ENCODE measurements at places on chromosomes 4 and X.
A peak's percentile ranks its signal among the peaks of the same experiment; 100 is the strongest.

- H3K4me1 ChIP-seq = no peaks in the 10 kb centered on the region
- no peak for DNase-seq
- no peaks in the 10 kb centered on the region for H3K36me3 ChIP-seq
- H3K27me3 ChIP-seq = no peaks in the 10 kb centered on the region
- H3K4me3 ChIP-seq = no peak overlapping the region
- no peak overlapping the region for H3K27ac ChIP-seq
Observed at GRCh38 chr4:126958482-126958881, 674.3 kb upstream of the INTU start.

DNA sequence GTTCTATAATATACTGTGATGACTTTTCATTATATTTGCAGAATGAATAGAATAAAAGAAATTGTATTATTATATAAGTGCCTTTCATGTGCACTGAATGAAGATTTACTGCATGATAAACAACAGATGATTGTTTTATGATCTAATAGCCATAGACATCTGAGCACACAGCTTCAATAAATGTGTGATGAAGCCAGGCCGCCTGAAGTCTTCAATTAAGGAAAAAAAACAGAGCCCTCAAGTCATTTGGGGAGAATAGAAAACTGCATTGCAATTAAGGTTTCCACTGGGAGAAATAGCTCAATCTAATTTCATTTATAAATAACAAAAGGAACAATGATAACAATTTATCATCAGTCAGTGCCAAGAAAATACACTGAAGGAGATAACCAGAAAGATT, 955.2 kb downstream of the FSTL5 start:
- no peaks in the 10 kb centered on the region for H3K27me3 ChIP-seq
- DNase-seq = no peak
- no peaks in the 10 kb centered on the region for H3K36me3 ChIP-seq
- H3K4me3 ChIP-seq = no peak overlapping the region
- H3K4me1 ChIP-seq = no peaks in the 10 kb centered on the region
- H3K27ac ChIP-seq = no peak overlapping the region

GRCh38 chr4:5719350-5720055, 8.5 kb downstream of the EVC start:
- H3K4me3 ChIP-seq = no peak overlapping the region
- H3K36me3 ChIP-seq = no peaks in the 10 kb centered on the region
- no peaks in the 10 kb centered on the region for H3K4me1 ChIP-seq
- H3K27ac ChIP-seq = no peak overlapping the region
- no peaks in the 10 kb centered on the region for H3K27me3 ChIP-seq

DNA sequence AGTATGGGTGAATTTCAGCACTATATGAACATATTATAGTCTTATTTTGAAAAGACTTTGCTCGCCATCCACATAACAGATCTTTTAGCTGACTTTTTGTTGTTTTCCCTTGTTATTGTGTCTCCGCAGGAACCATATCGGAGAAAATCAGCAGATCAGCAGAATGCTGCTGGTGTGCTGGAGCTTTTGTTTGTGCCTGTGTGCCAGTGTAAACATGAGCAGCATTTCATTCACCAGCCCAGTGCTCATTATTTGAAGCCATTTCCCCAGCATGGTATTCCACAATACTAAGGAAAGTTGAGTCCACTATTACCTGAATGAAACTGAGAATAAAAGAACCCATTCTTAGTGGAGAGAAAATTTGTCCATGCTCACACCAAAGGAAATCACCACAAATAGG, 261.8 kb upstream of the ARX start:
- DNase-seq = no peak
- H3K4me1 ChIP-seq = no peaks in the 10 kb centered on the region
- no peaks in the 10 kb centered on the region for H3K36me3 ChIP-seq
- no peak overlapping the region for H3K27ac ChIP-seq
- H3K4me3 ChIP-seq = no peak overlapping the region

DNA sequence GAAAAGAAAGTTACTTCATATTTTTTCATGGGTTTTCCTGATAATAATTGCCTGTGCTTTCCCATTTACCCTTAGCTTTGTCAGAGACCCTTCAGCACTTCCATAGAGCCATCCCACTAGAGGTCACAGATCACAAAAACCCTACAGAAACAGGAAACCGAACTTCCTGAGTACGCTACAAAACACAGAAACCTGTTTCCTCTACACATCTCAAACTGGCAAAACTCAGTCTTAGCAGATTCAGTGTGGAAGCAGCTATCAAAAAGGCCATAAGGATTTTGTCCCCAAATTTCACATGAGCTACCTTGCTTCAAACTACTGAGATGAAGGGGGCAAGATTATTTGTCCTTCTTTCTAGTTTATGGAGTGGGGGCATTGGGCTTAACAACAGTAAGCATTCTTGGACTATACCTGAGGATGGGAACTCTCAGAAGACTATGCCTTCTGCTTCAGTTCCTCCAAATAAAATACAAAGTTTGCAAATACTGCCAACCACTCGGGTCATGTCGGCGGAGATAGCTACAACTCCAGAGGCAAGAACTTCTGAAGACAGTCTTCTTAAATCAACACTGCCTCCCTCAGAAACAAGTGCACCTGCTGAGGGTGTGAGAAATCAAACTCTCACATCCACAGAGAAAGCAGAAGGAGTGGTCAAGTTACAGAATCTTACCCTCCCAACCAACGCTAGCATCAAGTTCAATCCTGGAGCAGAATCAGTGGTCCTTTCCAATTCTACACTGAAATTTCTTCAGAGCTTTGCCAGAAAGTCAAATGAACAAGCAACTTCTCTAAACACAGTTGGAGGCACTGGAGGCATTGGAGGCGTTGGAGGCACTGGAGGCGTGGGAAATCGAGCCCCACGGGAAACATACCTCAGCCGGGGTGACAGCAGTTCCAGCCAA, at the start of gene MMRN1:
Gene MMRN1, plus strand, starts transcription at position 206 of the 902 bp plus-strand sequence. Its CDS starts 118 bp downstream, at position 324.
- no peaks in the 10 kb centered on the region for H3K27me3 ChIP-seq
- H3K36me3 ChIP-seq = no peaks in the 10 kb centered on the region
- H3K4me1 ChIP-seq = no peaks in the 10 kb centered on the region

DNA sequence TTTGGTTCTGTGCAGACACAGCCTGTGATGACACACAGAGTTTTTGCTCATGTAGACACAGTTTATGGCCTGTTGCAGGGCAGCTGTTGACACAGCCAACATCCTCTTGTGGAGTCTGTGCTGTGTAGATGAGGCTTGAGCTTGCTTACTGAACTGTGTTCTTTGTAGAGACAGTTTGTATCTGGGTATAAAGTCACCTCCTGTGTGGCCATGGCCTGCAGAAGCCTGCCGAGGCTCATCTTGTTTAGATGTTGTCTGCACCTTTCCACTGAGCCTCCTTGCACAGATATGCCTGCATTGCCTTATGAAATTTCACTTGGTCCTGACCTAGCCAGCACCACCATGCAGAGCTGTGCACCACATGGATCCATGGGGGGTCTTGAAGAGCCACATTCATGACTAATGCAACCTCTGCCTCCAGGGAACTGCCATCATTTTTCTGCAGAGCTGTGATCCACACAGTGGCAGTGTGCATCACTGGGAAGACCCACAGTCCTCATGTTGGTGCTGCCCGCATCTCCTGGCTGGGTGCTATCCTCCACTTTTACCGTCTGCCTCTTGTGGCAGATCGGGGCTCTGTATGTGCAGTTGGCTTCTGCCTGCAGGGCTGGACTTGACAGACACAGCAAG, 198.0 kb upstream of the MAMLD1 start:
- no peak overlapping the region for H3K27ac ChIP-seq
- H3K27me3 ChIP-seq = no peaks in the 10 kb centered on the region
- no peaks in the 10 kb centered on the region for H3K4me1 ChIP-seq
- H3K36me3 ChIP-seq = no peaks in the 10 kb centered on the region
- no peak overlapping the region for H3K4me3 ChIP-seq
- DNase-seq = no peak

DNA sequence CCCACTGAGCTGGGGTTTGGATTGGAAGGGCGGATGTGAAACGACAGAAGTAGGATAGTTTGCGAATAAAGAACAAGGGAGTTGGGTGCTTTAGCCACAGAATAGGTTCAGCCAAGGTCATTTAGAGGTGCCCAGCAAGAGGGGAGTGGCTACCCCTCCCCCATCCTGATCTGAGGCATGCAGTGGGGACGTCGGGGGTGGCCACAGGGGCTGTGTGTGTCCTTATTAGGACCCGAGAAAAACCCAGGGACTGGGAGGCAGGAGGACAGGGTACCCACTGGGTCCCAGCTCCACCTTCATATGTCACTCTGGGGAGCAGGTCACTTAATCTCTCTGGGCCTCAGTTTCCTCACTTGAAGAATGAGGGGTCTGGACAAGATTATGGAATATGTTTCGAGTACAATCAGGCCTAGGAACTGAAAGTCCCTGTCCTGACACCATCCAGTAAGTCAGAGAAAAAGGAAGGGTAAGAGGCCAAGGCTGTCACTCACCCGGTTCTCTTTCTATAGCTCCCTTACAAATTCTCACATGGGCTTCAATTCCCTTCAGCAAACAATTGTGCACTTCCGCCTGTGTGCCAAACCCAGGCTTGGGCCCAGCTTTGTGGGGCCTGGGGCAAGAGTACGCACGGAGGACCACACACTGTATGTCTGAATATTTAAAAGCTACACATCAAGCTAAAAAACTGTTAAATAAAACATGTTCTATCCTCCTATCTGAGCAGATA, 4.2 kb upstream of the NYX start:
- H3K27ac ChIP-seq = peak overlapping the region; percentile 57
- H3K4me1 ChIP-seq = peaks cover 6% of the 10 kb centered on the region
- H3K36me3 ChIP-seq = no peaks in the 10 kb centered on the region
- no peak for DNase-seq
- H3K27me3 ChIP-seq = no peaks in the 10 kb centered on the region
- H3K4me3 ChIP-seq = no peak overlapping the region

DNA sequence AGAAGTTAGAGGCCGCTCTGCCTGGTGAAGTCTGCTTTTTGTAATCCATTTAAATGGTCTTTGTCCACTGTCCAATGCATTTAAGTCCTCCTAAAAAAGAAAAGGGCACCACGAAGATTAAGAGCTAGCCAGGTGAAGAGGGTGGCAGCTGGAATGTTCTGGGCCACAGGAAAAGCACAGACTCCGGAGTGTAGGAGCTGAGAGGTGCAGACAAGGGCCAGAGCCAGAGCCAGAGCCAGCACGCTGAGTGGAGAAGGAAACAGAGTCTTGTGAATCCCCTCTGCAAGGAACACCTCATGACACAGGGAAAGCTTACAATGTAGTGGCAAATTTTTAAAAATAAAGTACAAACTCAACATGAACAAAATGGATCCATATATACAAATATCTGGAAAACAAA, 83.6 kb downstream of the TSPAN5 start:
- no peaks in the 10 kb centered on the region for H3K36me3 ChIP-seq
- H3K4me1 ChIP-seq = no peaks in the 10 kb centered on the region
- H3K27ac ChIP-seq = no peak overlapping the region
- no peaks in the 10 kb centered on the region for H3K27me3 ChIP-seq
- no peak overlapping the region for H3K4me3 ChIP-seq

- no peak for DNase-seq
- H3K36me3 ChIP-seq = no peaks in the 10 kb centered on the region
- H3K4me1 ChIP-seq = no peaks in the 10 kb centered on the region
- H3K27ac ChIP-seq = no peak overlapping the region
- H3K27me3 ChIP-seq = no peaks in the 10 kb centered on the region
Observed at GRCh38 chr4:182582245-182582644, 334.9 kb downstream of the DCTD start.

- H3K27ac ChIP-seq = no peak overlapping the region
- H3K4me1 ChIP-seq = peaks cover 27% of the 10 kb centered on the region
- H3K36me3 ChIP-seq = no peaks in the 10 kb centered on the region
- no peak overlapping the region for H3K4me3 ChIP-seq
Observed at GRCh38 chrX:13022926-13023325, 21.5 kb downstream of the FAM9C start.

GRCh38 chr4:143713553-143713952, 13.1 kb upstream of the FREM3 start:
- H3K4me1 ChIP-seq = no peaks in the 10 kb centered on the region
- no peak overlapping the region for H3K27ac ChIP-seq
- no peaks in the 10 kb centered on the region for H3K36me3 ChIP-seq
- DNase-seq = no peak
- H3K4me3 ChIP-seq = no peak overlapping the region
- H3K27me3 ChIP-seq = no peaks in the 10 kb centered on the region

- H3K27ac ChIP-seq = no peak overlapping the region
- H3K4me3 ChIP-seq = no peak overlapping the region
- H3K36me3 ChIP-seq = no peaks in the 10 kb centered on the region
- DNase-seq = no peak
- peaks cover 2% of the 10 kb centered on the region for H3K4me1 ChIP-seq
- no peaks in the 10 kb centered on the region for H3K27me3 ChIP-seq
Observed at GRCh38 chr4:145867406-145867805, 71.2 kb downstream of the ZNF827 start.

DNA sequence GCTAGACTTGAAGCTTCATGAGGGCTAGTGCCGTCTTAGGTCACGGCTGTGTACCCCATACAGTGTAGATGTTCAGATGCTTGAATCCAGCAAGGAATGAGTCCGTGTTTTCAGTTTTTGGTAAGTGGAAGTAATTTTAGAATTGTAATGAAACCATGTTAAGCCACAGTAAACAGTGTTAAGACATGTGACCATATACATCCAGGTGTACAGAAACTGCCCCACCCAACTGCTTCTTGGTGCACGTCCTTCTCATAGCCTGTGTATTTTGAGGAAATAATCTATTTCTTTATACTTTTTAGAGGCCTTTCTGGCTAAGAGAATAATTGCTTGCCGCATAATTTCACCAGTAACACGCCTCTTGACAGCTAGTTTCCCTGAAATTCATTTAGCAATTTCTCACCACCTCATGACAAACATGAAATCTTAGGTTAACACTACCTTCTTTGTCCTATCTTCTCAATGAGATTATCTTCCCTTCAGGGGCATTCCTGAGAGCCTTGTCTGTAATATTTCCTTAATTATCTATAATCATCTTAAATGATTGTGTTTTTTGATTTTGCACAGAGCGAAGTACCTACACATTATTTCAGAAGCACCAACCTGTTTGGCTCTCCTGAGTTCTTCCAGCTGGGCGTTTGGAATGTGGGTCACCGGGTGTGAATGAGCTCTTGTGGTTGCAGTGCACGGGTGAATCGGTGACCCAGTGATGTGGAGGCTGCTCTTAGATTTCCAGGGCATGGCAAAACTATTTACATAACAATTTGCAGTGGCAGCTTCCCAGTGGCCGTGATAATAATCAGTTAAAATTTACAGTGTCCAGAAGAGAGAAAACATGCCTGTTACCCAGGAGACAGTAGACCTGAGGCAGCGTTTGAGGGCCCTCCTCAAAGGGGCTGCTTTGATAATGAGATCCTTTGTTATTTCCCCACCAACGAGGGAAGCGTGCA, 50.2 kb upstream of the TADA2B start:
- no peaks in the 10 kb centered on the region for H3K27me3 ChIP-seq
- H3K4me1 ChIP-seq = no peaks in the 10 kb centered on the region
- peaks cover 5% of the 10 kb centered on the region for H3K36me3 ChIP-seq
- peak; percentile 48 for DNase-seq
- peak overlapping the region; percentile 57 for H3K27ac ChIP-seq

- no peak overlapping the region for H3K27ac ChIP-seq
- DNase-seq = no peak
- H3K27me3 ChIP-seq = no peaks in the 10 kb centered on the region
- no peaks in the 10 kb centered on the region for H3K36me3 ChIP-seq
Observed at GRCh38 chr4:35250331-35250730, 994.0 kb downstream of the ARAP2 start.

GRCh38 chr4:74578329-74578728, 133.4 kb downstream of the AREG start:
- H3K4me3 ChIP-seq = no peak overlapping the region
- H3K27me3 ChIP-seq = no peaks in the 10 kb centered on the region
- no peaks in the 10 kb centered on the region for H3K4me1 ChIP-seq
- no peak overlapping the region for H3K27ac ChIP-seq
- DNase-seq = no peak

Measured in small intestine (tissue), 16 donors.